ENCODE measurements at places on chromosomes 3 and 15.

- DNase-seq: no peak
These were observed 420.2 kb downstream of the SI start for GRCh38 chr3:164658125-164658524.

GRCh38 chr3:95310560-95310959 lies 1247.7 kb downstream of the NSUN3 start:
- DNase-seq: no peak

GRCh38 chr15:48388910-48389309 lies 57.7 kb downstream of the DUT start:
- no peak for DNase-seq

DNA sequence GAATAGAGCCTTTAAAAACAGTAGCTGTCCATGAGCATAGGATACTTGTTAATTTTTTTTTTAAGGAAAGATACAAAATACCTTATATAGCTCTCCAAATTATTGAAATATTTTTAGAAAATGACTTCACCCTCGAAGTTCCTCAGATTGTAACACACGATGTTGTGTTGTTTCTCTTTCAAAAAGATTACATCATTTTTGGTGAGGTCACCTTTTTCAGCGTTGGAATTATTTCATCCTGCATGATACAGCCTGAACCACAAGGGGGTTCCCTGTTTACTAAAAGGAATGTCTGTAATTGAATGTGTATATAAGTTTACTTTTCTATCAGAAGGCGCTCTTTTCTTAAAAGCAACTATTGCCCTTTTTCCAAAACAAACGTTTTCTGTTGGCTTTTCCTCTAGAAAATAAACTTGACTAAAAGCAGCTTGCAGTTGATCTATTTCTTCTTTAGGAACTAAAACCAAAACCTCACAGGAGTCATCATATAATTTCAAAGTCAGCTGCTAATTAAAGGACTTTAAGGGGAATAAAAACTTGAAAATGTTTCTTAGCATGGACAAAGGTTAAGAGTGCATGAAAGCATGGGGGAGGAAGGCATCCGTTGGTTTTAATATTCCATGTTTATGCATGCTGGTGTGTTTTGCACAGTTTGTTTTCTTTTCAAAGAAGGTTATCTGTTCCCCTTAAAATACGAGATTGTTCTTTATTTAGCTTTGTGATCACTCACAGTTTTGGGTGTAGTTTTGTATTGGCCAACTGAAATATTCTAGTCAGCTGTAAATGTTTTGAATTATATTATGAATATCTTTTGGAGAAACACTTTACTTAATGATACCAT lies 29.4 kb downstream of the LYSMD4 start:
- peak; percentile 89 for DNase-seq

Measured in ACHN (cell line).